ENCODE measurements at places on chromosomes 12 and 14.
A peak's percentile ranks its signal among the peaks of the same experiment; 100 is the strongest.

DNA sequence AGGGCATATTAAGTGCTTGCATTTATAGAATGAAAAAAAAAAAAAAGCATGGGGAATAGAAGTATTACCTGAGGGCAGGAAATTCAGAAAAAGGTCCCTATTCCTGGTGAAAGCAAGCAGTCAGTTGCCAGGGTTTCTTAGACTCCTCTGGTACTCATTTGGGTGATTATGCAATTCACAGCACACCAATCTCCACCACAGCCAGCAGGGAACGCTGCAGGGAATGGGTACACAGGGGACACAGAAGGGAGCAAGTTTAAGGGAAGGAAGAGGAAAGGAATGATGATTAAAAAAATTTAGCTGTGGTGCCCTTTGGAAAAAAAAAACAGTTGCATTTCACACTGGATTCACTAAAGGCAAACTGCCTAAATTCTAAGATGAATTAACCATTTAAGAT, 14.2 kb downstream of the BLTP3B start:
- peak; percentile 14 for DNase-seq

- no peak for DNase-seq
Measured at GRCh38 chr12:15721316-15722115, 67.7 kb downstream of the EPS8 start.

DNA sequence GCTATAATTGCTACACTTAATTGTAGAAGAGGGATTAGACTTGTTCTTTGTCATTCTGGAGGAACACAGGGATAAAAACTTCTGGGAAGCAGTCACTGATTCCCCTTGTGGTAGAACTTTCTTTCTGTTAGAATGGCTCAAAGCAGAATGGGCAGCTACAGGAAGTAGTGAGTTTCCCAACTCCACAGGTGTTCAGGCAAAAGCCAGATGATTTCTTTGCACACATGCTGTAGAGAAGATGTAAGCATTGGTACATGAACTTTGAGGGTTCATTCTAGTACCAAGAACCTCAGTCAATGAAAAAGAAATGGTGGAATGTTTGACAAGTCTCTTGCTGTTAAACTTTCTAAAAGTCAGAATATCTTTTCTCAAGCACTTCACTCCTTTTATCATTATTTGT, 4.3 kb downstream of the NDUFA9 start:
- no peak for DNase-seq

DNA sequence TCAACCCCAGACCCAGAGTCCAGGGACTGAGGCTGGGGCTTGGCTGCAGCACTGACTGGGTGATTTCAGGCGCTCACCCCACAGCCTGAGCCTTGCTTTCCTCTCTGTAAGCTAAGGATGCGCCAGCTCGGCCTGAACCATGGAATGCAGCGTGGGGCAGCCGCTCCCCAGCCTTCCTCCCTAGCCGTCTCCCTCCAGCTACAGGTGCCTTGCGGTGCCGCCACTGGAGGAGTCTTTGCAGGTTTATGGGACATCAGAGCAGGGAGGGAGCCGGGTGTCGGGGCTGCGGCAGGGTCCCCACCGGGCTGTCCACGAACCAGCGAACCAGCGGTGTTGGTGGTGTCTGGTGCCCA, 19.4 kb downstream of the PPP2R5C start:
- DNase-seq: no peak

GRCh38 chr12:6118891-6119568, 5.4 kb downstream of the VWF start:
- DNase-seq: no peak

- no peak for DNase-seq
Measured at GRCh38 chr12:49549735-49550692, 11.2 kb downstream of the KCNH3 start.

GRCh38 chr14:23076785-23077408, 18.0 kb downstream of the ACIN1 start:
- no peak for DNase-seq

GRCh38 chr14:23546450-23547035, 5.0 kb downstream of the ZFHX2 start:
- no peak for DNase-seq

- DNase-seq: no peak
Measured at GRCh38 chr14:60968099-60968498, 12.8 kb downstream of the TRMT5 start.

GRCh38 chr12:124222368-124223245, 72.3 kb upstream of the RFLNA start:
- no peak for DNase-seq

- DNase-seq: no peak
Measured at GRCh38 chr14:61627612-61628011, 67.7 kb upstream of the HIF1A start.

GRCh38 chr14:47300796-47301195, 374.6 kb downstream of the MDGA2 start:
- DNase-seq: no peak

DNA sequence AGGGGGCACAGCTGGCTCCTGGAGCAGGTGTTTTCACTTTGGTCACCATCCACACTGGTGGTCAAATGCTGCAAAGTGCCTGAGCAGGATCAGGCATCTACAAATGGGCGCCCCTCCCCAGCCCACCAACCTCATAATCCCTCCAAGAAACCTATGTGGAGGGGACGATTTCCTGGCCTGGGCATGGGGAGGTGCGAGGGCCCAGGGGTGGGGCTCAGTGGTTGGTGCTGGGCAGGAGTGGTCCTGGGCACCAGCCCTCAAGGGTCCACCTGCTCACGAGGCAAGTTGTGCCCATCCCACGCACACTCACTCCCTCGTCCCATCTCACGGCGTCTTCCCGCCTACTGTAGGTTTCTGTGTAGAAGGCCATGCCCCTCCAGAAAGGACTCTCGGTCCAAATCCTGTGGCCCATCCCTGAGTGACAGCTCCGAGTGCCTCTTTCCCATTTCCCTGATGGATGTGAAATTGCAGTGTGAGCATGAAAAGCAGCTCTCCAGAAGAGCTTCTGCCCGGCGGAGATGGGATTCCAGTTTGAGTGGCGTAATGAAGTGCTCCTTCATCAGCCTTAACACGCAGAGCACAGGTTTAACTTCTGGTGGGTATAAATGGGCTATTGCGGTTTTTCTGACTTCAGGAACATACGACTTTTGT, 36.9 kb downstream of the SLC15A4 start:
- DNase-seq: no peak

GRCh38 chr12:56728139-56728861, 3.2 kb upstream of the NACA start:
- DNase-seq: no peak

DNA sequence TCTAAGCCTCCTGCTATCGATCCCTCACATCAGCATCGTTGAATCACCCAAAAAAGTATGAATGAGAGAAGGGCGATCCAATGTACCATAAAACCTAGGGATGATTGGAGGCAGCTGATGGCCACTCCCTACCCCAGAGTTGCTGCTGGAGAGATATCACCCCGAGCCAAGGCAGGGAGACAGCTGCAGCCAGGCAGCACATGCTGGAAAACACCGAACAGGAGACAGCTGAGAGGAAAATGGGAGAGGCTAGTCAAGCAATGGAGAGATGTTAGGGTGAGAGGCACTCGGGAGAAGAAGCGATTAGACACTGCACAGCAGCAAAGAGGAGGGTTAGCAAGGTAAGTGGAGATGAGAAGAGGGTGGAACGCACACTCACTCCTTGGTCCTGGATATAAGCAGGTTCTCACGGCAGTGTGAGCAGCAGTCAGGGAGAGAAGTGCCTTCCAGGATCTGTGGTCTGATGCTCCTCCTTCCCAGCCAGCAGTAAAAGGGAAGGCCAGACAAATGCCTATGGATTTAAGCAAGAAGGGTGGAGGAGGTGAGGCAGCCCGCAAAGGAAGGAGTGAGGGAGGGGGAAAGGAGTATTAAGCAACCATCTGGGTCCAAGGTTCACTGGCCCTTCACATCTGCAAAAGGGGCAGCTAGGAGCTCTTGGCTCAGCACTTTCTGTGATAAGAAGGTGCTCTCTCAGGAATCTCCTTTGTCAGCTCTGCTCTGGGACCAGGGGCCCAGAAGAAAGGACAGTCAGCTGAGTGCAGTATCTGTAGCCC, at the start of gene SLC7A7:
Gene SLC7A7 (minus strand): TSS at position 495 of the 773 bp plus-strand sequence. CDS start 2,037 bp downstream, outside the sequence.
- no peak for DNase-seq

- DNase-seq: no peak
Measured at GRCh38 chr12:116284396-116284795, 6.9 kb upstream of the MED13L start.

- no peak for DNase-seq
Measured at GRCh38 chr14:73996731-73997107, 22.4 kb downstream of the ENTPD5 start.

GRCh38 chr12:127127897-127128296, 1139.1 kb upstream of the TMEM132C start:
- DNase-seq: no peak

DNA sequence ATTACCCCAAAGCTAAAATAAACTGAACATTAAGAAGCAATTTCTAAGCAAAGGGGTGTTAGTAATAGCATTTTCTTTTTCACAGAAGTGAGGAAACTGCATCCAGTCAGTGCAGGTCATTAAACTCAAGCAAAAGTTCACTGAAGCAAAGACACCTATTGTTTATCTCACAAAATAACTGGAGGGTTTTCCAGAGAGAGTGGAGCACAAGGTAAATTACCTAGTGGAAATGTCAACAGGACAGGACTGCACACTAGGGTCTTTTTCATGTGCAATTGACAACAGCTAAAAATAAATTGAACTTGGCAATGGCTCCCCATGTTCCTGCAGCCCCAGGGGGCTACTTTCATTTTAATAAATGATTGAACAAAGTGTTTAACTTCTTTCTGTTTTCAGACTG, 742.0 kb downstream of the GALC start:
- no peak for DNase-seq

DNA sequence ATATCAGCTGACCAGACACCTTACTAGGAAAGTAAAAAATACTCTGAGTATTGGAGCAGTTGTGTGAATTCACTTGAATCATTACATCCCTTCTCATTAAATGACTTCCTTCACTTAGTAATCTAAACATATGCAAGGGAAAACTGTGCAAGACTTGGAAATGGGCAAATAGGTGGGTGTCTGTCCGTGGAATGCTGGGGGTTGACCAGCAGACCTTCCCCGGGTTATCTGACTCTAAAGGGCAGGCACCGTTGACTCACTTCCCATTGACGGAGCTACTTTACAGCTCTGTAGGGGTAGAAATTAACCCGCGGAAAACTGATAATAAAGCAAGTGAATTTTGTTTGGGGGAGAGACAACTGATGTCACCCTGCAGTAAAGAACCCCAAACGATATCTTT, 199.3 kb downstream of the TTC7B start:
- no peak for DNase-seq

DNA sequence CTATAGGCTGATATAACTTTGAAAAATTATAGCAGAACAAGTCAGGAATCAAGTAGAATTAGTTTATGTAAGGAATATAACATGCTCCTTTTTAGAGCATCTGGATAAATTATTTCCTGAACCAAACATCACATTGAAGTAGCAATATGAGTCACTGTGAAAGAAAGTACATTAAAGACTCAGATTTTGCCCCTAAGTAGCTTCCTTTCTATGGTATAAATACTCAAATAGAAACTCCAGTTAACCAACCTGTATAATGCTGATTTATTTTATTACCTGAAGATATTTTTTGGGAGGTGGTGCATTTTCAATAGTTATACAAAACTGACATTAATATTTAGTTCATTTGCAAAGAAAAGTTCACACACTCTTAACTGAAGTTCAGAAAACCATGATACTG, 312.1 kb downstream of the ITPR2 start:
- no peak for DNase-seq

DNA sequence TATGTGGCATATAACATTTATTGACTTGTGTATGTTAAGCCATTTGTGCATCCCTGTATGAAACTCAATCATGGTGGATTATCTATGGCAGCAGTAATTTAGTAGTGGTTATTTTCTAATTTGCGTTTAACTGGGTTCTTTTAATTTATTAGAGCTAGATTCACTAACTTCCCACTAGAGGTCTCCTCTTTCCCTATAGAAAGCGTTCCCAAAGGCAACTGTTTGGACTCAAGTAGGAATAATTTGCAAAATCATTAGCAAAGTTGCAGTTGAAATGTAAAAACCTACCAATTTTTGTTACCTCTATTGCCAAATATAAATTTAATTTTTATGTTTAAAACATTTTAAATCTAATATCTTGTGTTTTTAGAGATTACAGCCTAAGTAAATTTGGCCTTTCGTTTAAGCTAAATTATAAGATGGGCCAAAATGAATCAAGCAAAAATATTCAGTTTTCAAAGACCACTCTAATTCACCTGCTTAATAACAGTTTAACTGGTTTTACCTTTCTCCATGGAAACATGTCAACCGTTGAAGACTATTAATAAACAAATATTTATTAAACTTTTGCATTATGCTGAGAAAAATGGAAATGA, 6.0 kb downstream of the DMAC2L start:
- DNase-seq: peak; percentile 19

DNA sequence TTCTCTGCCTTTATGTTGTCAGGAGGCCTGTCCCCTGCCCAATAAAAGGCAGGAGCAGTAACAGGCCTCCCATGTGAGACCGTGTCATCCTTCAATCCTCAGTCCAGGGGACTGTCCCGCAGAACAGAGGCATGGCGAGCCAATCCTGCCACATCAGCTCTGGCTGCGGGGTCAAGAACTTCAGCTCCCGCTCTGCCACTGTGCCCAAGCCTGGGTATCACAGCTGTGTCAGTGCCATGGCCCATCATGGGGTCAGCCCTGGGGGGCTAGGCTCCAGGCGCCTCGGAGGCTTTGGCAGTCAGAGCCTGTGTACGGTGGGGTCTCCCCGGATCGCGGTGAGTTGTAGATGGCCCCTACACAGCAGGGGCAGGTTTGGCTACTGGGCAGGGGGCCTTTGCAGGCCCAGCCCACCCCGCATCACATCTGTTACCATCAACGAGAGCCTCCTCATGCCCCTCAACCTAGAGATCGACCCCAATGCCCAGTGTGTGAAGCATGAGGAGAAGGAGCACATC, 19.9 kb upstream of the KRT83 start:
- no peak for DNase-seq

DNA sequence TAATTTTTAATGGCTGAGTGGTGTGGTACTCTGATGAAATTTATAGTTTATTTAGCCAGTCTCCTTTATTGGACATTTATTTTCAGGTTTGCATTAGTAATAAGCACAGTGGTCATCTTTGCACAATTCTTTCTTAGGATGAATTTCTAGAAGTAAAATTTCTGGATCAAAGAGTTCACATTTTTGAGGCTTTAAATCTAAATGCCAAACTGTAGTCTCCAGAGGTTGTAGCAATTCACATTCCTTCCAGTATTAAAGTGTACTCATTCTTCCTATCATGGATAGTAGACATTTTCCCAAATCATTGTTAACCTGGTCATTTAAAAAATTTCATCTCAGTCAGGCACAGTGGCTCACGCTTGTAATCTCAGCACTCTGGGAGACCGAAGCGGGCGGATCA, 24.8 kb downstream of the SLC39A9 start:
- no peak for DNase-seq

DNA sequence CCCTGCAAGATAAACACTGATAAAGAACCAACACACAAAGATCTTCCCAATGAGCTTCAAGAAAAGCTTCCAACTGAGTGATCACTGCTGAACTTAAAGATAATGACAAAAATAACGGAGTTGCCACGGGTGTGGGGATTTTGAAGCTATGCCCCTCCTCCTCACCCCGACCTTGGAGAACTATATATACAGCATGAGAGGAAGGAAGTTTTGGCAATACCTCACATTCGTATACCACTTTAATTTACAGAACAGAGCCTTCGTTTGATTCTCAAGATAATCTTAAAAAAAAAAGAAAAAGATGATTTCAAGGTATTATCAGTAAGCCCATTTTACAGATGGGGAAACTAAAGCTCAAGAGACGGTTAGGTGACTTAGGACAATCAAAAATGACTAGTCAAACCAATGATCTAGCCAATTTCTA, 715 bp downstream of the NEK9 start:
- DNase-seq: no peak

GRCh38 chr12:20448781-20449180, 80.4 kb downstream of the PDE3A start:
- DNase-seq: no peak

Data from NCI-H1694 (cell line).